ENCODE measurements at places on chromosomes 12 and 14. TPM values are rescaled to one million over a fixed set of nuclear protein-coding genes. Genes with fewer than 3 reads are reported as not detected.

Gene DEPDC4
- 2.0 TPM for total RNA-seq

Gene PPP1R36
- total RNA-seq = 3.4 TPM

Gene EFS
- 24.6 TPM for total RNA-seq

Gene ENDOU
- 1.4 TPM for total RNA-seq

DNA sequence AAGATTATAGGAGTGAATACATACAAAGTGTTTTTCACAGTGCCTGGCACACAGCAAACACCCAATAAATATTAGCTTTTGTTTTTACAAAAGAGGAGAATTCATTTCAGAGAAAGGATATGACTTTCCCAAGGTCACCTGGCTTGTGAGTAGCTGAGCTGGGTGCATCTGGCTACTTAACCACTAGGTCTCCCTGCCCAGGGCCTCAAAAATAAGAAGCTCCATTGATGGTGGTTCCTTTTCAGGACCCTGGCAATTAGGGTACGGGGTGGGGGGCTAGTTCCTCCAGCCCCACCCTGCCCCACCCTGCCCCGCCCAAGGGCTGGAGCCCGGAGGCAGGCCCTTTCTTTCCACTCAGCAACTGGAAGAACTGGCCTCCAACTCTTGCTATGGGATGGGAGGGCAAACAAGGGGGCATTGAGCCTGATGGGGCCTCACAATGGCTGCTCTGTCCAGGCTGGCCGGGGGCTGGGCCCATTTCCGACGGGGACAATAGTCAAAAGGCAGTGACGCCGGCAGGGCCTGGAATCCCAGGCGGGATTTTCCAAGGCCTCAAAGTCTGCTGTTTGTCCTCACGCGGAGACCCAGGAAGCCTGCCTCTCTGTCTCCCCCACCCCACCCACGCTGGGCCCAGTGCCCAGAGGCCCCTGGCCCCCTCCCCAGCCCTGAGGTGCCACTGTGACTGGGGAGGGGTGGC lies 8.2 kb upstream of the ATG101 start:
- no peak for DNase-seq

- no peak for DNase-seq
These were observed 58.2 kb upstream of the ALG10B start for GRCh38 chr12:38258411-38258810.

DNA sequence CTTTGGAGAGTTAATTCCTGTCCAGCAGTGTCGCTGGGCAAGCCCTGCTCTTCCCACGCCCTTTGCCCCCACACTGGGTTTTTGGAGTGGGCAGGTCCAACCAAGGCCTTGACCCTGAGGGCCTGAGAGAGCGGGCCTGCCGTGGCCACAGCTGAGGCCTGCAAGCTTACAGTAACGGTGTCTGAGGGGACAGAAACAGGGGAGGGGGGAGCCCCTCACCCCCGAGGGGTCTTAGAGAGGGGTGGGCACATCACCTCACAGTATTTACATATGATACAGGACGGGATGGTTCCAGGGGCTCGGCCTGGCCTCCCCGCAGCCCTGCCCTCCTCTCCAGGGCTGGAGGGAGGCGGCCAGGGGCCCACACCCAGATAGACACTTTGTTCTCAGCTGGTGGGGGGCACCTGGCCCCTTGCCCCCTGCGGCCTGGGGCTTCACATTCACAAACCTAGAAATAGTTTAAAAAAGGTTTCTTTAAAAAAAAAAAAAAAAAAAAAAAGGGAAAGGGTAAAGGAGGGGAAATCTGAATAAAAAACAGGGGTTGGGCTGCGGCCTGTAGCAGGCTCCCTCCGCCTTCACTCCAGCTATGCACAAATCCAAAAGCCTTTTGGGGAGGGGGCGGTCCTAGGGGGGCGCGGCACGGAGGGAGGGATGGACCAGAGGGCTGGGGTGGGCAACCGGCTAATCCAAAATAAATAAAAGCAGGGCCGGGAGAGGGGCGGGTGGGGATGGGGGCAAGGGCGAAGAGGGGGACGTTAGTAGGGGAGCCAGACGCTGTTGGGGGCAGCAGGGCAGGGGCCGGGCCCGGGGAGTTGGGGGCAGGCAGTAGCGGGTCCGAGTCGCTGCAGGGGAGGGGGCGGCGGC lies 14.8 kb upstream of the PLA2G1B start:
- DNase-seq = no peak

DNA sequence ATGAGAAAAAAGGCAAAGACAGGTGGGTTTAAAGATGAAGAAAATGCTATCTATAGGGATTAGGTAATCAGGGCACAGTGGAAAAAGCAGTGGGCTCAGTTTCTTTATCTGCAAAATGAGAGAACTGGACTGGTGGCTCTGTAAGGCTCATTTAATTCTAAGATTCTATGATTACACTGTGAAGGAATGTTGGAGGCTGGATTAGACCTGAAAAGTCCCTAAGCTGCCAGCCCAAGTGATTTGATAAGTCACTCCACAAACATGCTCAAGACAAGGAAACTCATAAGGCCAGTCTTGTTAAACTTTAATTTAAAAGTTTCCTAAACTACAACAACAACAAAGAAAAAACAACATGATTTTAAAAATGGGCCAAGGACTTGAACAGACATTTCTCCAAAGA lies 75.1 kb downstream of the DCAF5 start:
- no peak for DNase-seq

- no peak for DNase-seq
These were observed 3.2 kb upstream of the SYNE3 start for GRCh38 chr14:95519699-95520098.

DNA sequence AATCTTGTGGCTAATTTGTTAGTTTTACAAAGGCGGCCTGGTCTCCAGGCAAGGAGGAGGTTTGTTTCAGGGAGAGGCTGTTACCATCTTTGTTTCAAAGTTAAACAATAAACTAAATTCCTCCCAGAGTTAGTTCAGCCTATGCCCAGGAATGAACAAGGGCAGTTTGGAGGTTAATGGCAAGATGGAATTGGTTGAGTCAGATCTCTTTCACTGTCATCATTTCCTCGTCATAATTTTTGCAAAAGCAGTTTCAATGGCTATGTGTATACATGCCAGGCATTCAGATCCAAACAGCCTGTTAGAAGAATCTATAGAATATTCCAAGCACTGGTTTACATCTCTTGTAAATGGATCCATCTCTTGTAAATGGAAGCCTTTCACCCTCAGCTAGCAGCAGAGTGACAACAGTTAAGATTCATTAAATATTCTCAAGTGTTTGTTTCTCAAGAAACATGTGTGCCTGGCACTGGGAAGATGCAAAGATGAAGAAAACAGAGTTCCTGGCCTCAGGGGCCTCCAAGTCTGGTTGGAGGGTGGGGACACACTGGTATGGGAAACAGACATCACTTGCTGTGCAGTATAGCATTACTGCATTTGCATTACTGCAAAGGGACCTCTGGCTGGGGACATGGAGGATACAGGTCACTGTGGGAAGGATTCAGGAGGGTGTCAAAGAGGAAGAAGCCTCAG lies 65.8 kb downstream of the RIN3 start:
- no peak for DNase-seq

Measured in breast epithelium (tissue), 4 donors.